ENCODE measurements at places on chromosomes 16 and 17.

- DNase-seq = no peak
Observed at GRCh38 chr16:21175397-21175796, 16.9 kb downstream of the LDAF1 start.

- DNase-seq = no peak
Observed at GRCh38 chr17:49443862-49444261, 29.2 kb upstream of the PHB1 start.

GRCh38 chr16:68754084-68754792, 17.1 kb downstream of the CDH1 start:
- DNase-seq = no peak

- DNase-seq = no peak
Observed at GRCh38 chr16:83060-83603, 5.1 kb downstream of the MPG start.

GRCh38 chr16:2420035-2420434, 9.2 kb upstream of the CCNF start:
- no peak for DNase-seq

DNA sequence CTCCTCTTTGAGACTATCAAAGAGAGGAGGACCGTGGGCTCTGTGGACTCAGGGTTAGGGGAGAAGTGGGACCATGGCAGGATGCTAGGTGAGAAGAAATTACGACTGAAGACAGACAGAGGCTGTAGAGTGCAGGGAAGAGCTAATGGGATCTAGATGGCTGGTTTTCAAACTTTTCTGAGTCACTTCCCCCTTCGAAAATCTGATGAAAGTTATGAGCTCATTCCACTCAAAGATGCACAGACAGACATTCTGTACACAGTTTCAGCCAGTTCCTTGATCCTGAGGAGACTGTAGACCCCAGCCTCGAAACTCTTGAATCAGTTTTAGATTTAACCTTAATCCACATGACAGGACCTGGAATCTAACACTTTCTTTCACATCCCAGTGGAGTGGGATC, 40.7 kb downstream of the RGS9 start:
- DNase-seq = no peak

- no peak for DNase-seq
Observed at GRCh38 chr17:5097101-5097834, 14.4 kb downstream of the ZNF232 start.

DNA sequence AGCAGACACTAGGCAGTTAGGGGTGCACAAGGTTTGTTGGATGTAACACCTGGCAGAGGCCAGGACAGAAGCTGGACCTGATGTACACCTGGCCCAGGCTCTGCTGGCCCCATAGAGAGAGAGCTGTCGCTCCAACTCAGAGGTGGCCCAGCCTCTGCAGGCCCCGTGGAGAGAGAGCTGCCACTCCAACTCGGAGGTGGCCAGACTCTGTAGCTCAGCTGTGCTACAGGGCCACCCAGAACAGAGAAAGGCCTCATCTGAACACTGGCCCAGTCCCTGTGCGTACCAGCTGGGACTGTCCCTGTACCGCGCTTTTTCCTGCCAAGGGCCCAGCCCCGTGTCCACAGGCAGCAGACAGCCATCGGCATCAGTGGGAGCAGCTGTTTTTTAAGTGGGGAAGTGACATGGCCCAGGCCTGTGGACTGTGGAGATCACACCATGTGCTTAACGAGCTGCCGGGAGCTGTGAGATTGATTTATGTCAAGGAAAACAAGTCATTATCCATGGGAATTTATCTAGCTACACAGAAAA, 176.4 kb upstream of the CHMP6 start:
- DNase-seq = no peak

Measured in posterior cingulate gyrus (tissue), 11 donors.